ENCODE measurements at places on chromosomes 3 and 15.

DNA sequence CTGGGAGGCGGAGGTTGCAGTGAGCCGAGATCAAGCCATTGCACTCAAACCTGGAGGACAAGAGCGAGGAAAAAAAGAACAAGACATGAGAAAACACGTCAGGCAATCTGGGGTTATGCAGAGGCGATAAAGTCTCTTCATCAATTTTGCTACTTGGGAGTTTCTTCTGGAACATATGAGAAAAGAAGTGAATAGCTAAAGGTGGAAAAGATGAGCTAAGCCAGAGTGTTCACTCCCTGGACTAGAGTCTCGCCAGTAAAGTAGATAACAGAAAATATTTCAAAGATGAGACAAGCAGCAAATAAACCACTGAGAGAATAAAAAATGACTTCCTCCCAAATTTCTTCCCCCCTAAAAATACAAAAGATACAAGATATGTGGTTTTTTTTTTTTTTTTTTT, 188.4 kb upstream of the HES1 start:
- DNase-seq: no peak

DNA sequence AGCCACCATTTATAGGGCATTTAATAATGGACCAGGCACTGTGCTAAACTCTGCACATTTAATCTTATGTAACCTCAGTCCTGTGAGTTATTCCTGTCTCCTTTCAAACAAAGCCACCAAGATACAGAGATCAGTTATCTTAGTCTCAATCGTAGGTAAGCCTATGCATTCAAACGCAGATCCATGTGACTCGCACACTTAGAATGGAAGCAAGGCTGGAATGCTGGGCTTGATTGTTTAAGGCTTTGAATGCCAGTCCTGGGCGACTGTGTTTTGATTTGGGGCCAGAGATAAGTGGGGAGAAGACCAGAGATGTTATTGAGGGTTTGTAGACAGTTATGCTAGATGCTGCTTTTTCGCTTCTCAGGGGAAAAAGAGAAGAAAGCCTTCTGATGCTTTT, 22.2 kb downstream of the MED12L start:
- DNase-seq: no peak

DNA sequence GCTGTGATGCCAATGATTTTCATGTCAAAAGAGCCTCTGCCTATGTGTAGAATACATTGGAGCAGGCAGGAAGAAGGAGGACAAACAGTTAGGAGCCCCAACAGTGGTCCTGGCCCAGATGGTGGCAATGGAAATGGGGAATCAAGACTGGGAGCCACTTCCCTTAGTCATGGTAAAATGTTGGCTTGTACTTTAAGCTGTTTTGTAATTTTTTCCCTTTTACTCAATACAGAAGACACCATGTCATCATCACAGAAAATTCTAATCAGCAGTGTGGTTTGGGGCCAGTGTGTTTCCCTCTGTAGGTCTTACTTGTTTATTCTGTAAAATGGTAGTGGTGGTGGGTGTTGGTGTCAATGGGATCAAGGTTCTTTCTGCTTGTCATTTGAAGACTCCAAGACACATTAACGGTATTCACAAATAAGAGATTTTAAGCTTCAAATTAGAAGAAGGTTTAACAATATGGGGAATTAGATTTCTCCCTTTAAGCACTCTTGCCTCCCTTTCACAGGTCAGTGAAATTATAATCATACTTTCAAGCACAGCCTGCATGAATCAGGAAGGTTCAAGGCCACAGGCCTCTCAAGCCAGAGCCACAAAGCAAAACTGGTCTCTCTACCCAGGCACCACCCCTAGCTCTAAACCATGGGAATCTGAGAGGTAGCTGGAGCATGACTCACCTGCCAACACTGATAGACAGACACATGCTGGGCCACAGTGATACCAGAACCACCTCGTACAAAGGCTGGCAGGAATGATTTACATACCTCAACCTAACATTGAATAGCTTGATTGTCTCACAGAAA, 24.9 kb downstream of the SIAH2 start:
- DNase-seq: no peak

- no peak for DNase-seq
Measured at GRCh38 chr3:181212271-181212670, 222.7 kb upstream of the DNAJC19 start.

DNA sequence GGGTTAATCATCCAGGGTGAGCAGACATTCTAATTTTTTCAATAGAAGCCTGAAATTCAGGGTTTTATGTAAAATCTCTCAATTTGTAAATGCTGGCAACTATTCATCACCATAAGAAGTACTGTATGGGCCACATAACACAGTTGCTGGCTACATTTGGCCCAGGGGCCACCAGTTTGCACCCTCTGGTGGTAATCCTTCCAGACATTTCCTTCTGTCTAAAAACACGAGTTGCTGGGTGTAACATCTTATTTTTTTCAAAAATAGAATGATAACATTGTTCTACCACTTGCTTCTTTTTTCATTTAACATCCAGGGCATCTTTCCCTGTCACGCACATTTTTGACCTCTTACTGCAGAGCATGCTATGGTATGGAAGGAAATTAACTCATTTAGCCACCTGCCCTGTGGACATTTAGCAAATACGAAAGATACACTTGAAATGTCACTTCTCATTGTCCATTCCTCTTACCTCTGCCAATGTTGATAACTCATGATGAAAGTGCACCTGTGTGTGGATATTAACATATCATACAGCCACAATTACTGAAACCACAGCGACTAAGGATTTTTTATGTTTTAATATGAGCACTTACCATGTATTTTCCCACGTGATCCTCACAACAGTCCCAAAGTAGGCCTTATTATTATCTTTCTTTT, 117.5 kb upstream of the ARHGEF3 start:
- no peak for DNase-seq

GRCh38 chr15:47744496-47744895, 27.2 kb downstream of the SEMA6D start:
- no peak for DNase-seq

GRCh38 chr3:23094890-23095462, 108.2 kb upstream of the UBE2E2 start:
- DNase-seq: no peak

DNA sequence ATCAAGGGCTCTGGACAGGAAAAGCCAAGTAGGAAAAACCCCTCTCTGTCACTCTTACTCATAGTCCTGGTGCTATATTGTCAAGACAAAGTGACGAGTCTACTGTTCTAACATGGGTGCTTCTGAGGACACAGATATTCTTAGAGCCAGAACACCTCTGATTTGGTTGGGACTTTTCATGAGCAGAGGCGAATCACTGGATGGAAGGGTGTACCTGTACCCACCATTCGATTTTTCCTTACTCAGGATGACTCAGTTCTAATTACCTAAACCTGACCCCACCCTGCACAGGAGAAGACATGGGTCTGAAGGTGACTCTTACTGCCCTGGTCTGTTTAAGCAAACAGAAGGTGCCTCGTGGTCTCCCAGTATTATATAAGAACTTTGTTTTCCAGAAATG, 58.5 kb downstream of the ABCC5 start:
- DNase-seq: no peak

GRCh38 chr3:160163229-160163878, 61.9 kb upstream of the C3orf80 start:
- DNase-seq: no peak

DNA sequence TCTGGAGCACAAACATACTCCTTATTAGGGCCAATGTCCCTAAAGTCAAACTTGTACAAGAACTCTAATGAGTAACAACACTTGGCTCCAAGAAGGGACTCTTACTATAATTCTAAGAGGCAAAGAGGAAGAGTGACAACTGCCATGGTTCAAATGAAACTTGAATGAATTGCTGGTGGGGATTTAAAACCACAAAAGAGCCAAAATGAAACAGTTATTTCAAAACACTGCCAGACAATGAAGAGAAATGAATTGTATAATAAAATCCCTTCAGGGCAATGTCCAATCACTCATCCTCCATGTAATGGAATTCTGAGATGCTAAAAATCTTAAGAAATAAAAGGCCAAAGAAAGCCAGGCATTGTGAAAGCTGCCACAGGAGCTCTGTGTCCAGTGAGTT, 14.2 kb downstream of the THRB start:
- no peak for DNase-seq

DNA sequence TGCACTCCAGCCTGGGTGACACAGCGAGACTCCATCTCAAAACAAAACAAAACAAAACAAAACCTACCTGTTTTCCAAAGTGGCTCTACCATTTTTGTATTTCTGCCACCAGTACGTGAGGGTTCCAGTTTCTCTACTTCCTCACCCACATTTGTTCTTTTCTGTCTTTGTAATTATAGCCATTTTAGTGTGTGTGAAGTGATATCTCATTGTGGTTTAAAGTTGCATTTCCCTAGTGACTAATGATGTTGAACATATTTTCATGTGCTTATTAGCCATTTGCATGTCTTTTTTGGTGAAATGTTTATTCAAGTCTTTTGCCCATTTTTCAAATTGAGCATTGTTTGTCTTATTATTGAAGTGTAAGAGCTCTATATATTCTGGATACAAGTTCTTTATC, 50.7 kb downstream of the TRA2B start:
- DNase-seq: no peak

DNA sequence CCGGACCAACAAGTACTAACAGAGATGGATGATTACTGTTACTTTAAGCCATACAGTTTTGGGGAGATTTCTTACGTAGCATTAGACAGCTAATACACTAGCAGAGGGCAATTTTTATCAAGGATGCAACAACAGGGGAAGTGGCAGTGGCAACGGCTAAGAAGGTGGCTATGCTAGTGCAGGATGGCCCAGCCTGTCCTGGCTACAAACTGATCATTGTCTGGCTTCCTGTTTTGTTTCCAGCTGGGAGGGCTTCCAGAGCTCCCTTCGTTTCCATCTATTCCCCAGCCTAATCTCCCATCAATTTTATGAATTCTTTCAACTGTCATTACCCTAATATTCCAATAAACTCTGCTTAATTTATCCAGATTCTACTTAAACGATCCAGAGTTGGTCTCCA, 16.0 kb upstream of the PLA2G4F start:
- no peak for DNase-seq

DNA sequence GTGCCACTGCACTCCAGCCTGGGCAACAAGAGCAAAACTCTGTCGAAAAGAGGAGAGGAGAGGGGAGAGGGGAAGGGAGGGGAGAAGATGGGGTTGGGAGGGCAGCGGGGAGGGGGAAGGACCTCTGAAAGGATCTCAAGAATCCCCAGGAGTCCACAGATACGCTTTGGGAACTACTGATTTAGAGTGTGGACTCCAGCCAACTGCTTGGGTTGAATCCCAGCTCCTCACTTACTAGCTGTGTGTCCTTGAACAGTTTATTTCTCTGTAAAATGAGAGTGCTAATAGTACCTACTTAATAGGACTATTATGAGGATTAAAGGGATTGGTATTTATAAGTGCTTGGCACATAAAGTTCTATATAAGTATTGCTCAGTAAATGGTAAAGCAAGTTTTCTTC, 45.0 kb upstream of the FAH start:
- no peak for DNase-seq

DNA sequence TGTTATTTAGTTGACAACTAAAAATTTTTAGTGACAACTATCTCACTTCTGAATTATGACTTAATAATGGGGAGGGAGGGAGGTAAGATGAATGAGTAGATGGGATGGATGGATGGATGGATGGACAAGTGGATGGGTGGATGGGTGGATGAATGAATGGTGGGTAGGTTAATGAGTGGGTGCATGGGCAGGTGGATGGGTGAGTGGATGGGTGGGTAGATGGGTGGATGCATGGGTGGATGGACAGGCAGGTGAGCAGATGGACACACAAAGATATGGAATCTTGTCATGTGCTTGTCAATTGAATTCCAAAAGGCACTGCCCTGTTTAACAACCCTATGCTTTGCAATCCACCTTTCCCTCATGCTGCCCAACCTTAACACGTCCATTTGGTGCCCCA, 41.5 kb downstream of the KLHL25 start:
- DNase-seq: no peak

DNA sequence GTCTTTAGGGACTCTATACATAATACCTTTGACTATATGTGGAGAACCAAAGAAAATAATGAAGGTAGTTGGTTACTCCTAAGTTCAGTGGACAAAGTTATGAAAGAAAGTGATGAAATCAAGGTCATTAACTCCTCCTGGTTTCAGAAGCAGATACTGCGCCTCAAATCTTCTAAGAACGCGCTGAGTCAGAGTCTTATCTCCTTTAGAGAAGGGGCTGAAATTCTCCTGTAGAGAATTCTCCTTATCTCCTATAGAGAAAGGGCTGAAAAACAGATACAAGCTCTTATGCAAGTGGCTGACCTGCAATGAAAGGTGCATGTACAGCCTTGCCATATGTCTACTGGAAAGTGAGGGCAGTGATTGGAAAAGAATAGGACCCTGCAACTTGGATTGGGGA, 824.2 kb downstream of the NSUN3 start:
- no peak for DNase-seq

GRCh38 chr3:10629671-10630040, 124.3 kb upstream of the ATP2B2 start:
- DNase-seq: no peak

DNA sequence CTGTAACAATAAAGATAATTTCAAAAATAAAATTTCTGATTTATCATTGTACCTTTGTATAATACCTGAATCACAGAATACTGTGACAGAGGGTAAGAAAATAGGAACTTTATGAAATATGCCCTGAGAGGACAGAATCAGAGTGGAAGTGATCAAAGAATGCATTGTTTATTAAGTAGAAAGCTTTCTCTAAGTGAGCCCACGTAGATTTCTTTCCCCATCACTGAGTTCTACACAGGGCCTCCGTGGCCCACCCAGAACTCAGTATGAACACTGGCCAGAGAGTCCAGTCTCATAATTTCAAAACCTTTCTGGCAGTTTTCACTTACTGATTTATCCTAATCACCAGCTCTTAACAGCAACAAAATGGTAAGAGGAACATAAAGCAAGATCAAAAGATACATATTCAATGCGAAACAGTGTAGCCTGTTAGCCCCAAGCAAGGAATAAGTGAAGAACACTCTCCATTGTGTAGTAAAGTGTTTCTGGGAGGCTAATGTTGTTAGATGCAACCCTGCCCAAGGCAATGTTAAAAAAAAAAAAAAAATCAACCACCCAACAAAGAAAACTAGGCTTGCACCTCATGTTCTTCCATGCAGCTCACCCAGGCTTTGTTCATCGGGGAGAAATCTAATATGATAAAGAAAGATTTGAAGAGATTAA, 341.3 kb downstream of the LSAMP start:
- DNase-seq: no peak

DNA sequence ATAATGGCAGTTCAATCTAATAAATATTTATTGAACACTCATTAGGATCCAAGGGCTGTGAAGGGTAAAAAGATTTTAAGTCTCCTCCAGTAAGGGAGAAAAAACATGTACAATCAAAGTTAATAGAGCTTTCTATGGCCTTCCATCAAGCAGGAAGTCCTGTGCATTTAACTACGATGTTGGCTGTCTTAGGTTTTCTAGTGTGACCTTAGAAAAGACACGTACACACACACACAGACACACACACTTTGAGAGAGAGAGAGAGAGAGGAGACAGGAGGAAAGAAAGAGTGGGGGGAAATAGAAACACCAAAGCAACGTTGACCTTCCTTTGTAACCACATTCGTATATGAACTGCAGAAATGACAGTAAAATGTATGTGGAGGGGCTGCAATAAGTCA, 126.1 kb upstream of the TMC3 start:
- no peak for DNase-seq

- DNase-seq: no peak
Measured at GRCh38 chr3:42533161-42533897, 30.9 kb downstream of the VIPR1 start.
